Heart left ventricle (tissue), 16 donors: ENCODE measurements at places on chromosomes 6 and 20. TPM values are rescaled to one million over a fixed set of nuclear protein-coding genes. Genes with fewer than 3 reads are reported as not detected.
A peak's percentile ranks its signal among the peaks of the same experiment; 100 is the strongest.

DNA sequence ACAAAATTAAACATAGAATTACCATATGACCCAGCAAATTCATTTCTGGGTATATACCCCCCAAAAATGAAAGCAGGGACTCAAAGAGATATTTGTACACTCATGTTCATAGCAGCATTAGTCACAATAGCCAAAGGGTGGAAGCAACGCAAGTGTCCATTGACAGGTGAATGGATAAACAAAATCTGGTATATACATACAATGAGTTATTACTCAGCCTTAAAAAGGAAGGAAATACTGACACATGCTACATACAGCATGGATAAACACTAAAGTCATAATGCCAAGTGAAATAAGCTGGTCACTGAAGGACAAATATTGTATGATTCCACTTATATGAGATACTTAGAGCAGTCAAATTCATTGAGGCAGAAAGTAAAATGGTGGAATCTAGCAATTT, 5.3 kb upstream of the STX11 start:
- H3K36me3 ChIP-seq: no peaks in the 10 kb centered on the region
- no peak overlapping the region for H3K27ac ChIP-seq
- no peak overlapping the region for H3K4me3 ChIP-seq
- peaks cover 5% of the 10 kb centered on the region for H3K4me1 ChIP-seq
- H3K27me3 ChIP-seq: no peaks in the 10 kb centered on the region

The KCNK17 gene
- total RNA-seq: 0.19 TPM

DNA sequence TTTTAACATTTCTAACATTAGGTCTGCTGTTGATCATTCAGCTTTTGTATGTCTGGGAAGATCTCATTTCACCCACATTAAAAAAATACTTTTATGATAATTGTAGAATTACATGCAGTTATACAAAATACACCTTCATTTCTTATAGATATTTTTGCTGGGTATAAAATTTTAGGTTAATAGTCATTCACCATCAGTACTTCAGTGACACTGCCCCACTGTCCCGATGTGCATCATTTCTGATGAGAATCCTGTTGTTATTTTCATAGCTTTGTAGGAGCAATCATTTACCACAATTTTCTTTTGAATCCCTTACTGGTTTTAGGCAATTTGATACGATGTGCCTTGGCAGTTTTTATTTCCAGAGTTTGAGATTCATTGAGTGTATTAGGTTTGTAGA, 173.6 kb downstream of the JARID2 start:
- H3K27ac ChIP-seq: no peak overlapping the region
- H3K27me3 ChIP-seq: no peaks in the 10 kb centered on the region
- peaks cover 12% of the 10 kb centered on the region for H3K4me1 ChIP-seq

DNA sequence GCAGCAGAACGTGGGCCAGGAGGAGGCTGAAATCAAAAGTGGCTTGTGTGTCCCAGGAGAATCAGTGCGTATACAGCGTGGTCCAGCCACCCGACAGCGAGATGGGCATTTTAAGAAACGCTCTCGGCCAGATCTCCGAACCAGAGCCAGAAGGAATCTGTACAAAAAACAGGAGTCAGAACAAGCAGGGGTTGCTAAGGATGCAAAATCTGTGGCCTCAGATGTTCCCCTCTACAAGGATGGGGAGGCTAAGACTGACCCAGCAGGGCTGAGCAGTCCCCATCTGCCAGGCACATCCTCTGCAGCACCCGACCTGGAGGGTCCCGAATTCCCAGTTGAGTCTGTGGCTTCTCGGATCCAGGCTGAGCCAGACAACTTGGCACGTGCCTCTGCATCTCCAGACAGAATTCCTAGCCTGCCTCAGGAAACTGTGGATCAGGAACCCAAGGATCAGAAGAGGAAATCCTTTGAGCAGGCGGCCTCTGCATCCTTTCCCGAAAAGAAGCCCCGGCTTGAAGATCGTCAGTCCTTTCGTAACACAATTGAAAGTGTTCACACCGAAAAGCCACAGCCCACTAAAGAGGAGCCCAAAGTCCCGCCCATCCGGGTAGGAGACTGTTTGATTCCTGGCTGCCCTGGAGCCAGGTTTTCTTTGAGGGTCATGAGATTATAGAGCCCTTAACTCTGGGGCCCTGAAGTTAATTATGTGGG, 75.3 kb downstream of the ASXL1 start:
- no peaks in the 10 kb centered on the region for H3K27me3 ChIP-seq
- peak overlapping the region; percentile 45 for H3K27ac ChIP-seq
- no peak for DNase-seq

DNA sequence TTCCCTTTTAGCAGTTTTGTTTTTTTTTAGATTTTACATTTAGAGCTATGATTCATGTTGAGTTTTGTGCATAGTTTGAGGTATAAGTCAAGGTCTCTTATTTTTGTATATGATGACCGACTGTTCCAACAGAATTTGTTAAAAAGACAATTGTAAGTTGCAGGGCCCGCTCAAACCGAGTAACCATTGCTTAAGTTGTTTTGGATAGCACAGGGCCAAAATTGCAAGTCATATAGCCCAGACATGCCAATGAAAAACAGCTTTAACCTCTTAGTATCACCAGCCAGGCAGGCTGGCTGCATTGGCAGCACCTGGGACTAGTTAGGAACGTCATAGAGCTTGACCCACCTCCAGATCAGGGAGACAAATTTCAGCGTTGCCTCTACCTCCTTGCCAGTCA, 47.3 kb downstream of the PFDN4 start:
- H3K27ac ChIP-seq: no peak overlapping the region
- no peaks in the 10 kb centered on the region for H3K27me3 ChIP-seq
- H3K4me1 ChIP-seq: no peaks in the 10 kb centered on the region
- no peaks in the 10 kb centered on the region for H3K36me3 ChIP-seq
- no peak for DNase-seq
- no peak overlapping the region for H3K4me3 ChIP-seq

DNA sequence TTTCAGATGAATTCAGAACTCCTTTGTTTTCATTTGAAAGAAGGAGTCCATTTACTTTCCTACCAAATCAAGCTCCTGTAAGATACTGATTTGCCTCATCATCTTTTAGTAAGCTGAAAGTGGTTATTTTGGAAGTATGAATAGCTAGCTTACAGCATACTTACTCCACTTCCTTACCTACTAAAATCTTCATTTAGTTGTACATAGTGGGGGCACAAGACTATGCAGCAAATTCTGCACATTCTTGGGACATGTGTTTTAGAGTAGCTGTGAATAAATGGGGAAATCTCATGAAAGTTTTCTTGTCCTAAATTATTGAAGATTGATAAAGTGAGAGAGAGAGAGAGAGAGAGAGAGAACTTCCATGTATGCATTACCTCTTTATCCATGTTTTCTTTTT, 256.3 kb downstream of the OGFRL1 start:
- no peaks in the 10 kb centered on the region for H3K36me3 ChIP-seq
- H3K4me3 ChIP-seq: no peak overlapping the region
- no peaks in the 10 kb centered on the region for H3K4me1 ChIP-seq
- H3K27ac ChIP-seq: no peak overlapping the region
- no peak for DNase-seq

DNA sequence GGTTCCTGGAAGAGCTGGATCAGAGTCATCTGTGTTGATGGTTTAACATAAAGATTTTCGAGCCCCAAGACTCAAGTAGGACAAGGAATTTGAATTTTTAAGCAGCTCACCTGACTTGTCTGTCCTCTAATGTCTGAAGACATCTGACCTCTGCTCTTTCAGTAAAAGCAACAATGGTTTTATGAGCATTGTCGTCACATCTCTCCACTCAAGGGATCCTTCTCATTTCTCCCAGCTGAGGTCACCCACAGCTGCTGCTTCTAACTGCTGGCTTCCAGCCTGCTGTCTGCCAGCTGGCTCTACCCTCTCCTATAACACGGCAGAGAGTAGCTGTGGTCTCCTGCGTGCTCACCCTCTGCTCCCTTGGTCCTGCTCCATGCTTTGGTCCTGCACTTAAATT, 24.7 kb upstream of the HDAC2 start:
- no peaks in the 10 kb centered on the region for H3K27me3 ChIP-seq
- H3K27ac ChIP-seq: no peak overlapping the region
- H3K36me3 ChIP-seq: no peaks in the 10 kb centered on the region
- H3K4me1 ChIP-seq: peaks cover 24% of the 10 kb centered on the region
- no peak overlapping the region for H3K4me3 ChIP-seq
- peak; percentile 72 for DNase-seq

The DSP gene
- 337 TPM for total RNA-seq

DNA sequence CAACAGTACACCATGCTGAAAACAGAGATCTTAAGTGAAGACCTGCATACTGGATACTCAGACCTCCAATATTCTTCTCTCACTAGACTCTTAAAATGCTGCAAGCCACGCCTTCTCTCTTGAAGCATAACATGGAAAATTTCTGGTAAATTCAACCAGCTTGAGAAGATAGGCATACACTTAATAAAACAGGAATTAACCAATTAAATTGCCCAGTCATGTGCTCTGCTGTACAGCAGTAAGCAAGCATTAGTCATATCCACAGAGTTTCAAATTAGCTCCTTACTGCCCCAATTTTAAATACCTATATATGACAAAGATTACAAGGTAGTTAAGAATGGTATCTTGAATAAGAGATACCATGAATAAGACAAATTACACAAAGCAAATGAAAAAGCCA, 53.8 kb downstream of the C6orf58 start:
- no peak overlapping the region for H3K27ac ChIP-seq
- H3K4me3 ChIP-seq: no peak overlapping the region
- H3K36me3 ChIP-seq: no peaks in the 10 kb centered on the region
- H3K4me1 ChIP-seq: no peaks in the 10 kb centered on the region
- DNase-seq: no peak
- H3K27me3 ChIP-seq: no peaks in the 10 kb centered on the region

DNA sequence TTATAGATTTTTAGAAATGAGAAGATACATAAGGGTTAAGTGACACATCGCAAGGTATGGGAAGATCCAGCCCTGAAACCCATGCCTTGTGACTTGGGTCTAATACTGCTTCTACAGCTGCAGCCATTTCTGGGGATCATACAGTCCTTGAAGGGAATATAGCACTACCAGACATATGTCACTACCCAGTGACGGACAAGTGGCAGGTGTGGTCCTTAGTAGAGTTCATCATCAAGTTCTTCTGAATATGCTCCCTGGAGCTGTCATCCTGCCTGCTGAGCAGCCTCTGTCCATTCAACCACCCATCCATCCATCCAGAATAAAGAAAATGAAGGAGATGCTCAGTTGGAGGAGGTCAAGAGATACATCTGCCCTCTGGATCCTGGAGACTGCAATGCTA, 118.6 kb upstream of the ASF1A start:
- DNase-seq: no peak
- H3K27me3 ChIP-seq: no peaks in the 10 kb centered on the region
- H3K27ac ChIP-seq: no peak overlapping the region
- no peaks in the 10 kb centered on the region for H3K36me3 ChIP-seq

- no peaks in the 10 kb centered on the region for H3K27me3 ChIP-seq
- no peak for DNase-seq
- no peaks in the 10 kb centered on the region for H3K36me3 ChIP-seq
- H3K27ac ChIP-seq: no peak overlapping the region
These were observed 71.5 kb upstream of the DTNBP1 start for GRCh38 chr6:15734118-15734897.

The MTG2 gene
- total RNA-seq: 31.1 TPM

DNA sequence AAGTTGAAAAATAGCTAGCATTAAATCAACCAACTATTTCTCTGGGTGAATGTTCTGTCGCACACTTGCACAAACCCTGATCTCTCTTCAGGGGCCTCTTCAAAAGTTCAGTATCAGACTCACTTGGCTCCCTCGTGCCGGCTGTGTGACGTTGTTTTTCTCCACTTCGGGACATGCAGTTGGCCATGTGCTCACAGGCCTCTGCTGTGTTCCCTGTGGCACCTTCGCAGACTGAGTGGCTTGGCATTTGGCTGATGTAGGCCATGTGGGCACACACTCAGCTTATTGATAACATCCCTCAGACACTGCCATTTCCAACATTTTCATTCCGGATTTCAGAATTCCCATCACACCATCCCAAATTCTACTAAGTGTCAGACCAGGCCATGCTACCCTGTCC, 49.3 kb downstream of the PACRG start:
- H3K4me3 ChIP-seq: no peak overlapping the region
- no peak for DNase-seq
- no peaks in the 10 kb centered on the region for H3K27me3 ChIP-seq
- no peak overlapping the region for H3K27ac ChIP-seq
- H3K36me3 ChIP-seq: no peaks in the 10 kb centered on the region

- no peak for DNase-seq
These were observed 83.0 kb downstream of the WDR27 start for GRCh38 chr6:169618526-169619490.

GRCh38 chr6:12353731-12354130, 63.6 kb downstream of the EDN1 start:
- no peaks in the 10 kb centered on the region for H3K4me1 ChIP-seq
- no peak overlapping the region for H3K4me3 ChIP-seq
- H3K27ac ChIP-seq: no peak overlapping the region
- H3K27me3 ChIP-seq: no peaks in the 10 kb centered on the region
- no peaks in the 10 kb centered on the region for H3K36me3 ChIP-seq

GRCh38 chr20:21516861-21517565, 3.1 kb upstream of the NKX2-2 start:
- H3K4me1 ChIP-seq: peaks cover 14% of the 10 kb centered on the region
- no peak overlapping the region for H3K27ac ChIP-seq
- peaks cover 100% of the 10 kb centered on the region for H3K27me3 ChIP-seq

- H3K27me3 ChIP-seq: no peaks in the 10 kb centered on the region
- no peak overlapping the region for H3K27ac ChIP-seq
- H3K4me3 ChIP-seq: no peak overlapping the region
These were observed 872.4 kb downstream of the C6orf118 start for GRCh38 chr6:164436976-164437375.

The HBS1L gene
- 98.5 TPM for total RNA-seq

- peak; percentile 26 for DNase-seq
- H3K4me1 ChIP-seq: no peaks in the 10 kb centered on the region
- H3K36me3 ChIP-seq: no peaks in the 10 kb centered on the region
- no peak overlapping the region for H3K4me3 ChIP-seq
These were observed 110.9 kb upstream of the SSTR4 start for GRCh38 chr20:22924046-22924737.

- no peak for DNase-seq
- no peak overlapping the region for H3K27ac ChIP-seq
- H3K27me3 ChIP-seq: no peaks in the 10 kb centered on the region
- no peak overlapping the region for H3K4me3 ChIP-seq
These were observed 171.3 kb upstream of the CST7 start for GRCh38 chr20:24777746-24778145.

The SLC26A8 gene
- 0.29 TPM for total RNA-seq

DNA sequence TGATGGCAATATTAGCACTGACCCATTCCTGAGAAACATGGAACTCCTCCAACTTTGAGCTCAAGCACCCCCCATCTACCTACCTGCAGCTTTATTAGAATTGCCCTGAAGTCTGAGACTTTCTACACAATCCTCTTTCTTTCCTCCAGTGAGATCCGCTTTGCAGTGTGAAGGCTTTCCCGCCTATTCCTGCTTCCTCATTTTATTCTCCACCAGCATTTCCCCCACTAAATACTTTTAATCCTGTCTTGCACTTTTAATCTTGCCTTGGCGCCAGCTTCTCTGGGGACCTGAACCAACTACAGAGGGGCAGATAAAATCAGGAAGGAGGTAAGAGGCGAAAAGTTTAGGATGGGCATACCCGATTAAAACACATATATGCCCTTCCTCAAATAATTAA, 178.1 kb upstream of the PRDM1 start:
- no peaks in the 10 kb centered on the region for H3K36me3 ChIP-seq
- no peaks in the 10 kb centered on the region for H3K27me3 ChIP-seq
- H3K27ac ChIP-seq: no peak overlapping the region
- no peaks in the 10 kb centered on the region for H3K4me1 ChIP-seq
- no peak for DNase-seq
- H3K4me3 ChIP-seq: no peak overlapping the region

The CPXM1 gene
- 2.7 TPM for total RNA-seq

- H3K4me3 ChIP-seq: no peak overlapping the region
- no peaks in the 10 kb centered on the region for H3K27me3 ChIP-seq
- no peak overlapping the region for H3K27ac ChIP-seq
- DNase-seq: no peak
- H3K4me1 ChIP-seq: no peaks in the 10 kb centered on the region
- no peaks in the 10 kb centered on the region for H3K36me3 ChIP-seq
These were observed 928.7 kb upstream of the GJE1 start for GRCh38 chr6:141203902-141204575.
